ENCODE measurements at places on chromosomes 13 and 19. TPM values are rescaled to one million over a fixed set of nuclear protein-coding genes. Genes with fewer than 3 reads are reported as not detected.

DNA sequence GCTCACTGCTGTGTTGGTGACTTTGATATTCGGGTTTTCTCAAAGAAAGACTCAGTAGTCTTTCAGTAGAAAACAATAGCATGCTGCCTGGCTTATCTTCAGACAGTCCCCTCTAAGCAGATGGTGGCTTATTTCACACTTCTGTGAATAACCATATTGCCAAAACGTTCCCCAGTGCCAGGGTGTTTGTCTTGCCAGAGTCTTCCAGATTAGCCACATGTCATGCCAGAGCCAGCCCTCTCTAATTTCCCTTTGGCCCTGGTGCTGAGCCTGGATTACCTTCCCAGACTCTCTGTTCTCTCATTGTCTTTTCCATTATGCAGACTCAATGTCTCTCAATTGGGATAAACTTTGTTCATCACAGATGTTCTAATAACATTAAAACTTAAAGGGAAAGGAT is 488.0 kb upstream of the ATXN8OS start:
- no peaks in the 10 kb centered on the region for H3K27me3 ChIP-seq
- no peak overlapping the region for H3K4me3 ChIP-seq
- H3K4me1 ChIP-seq: no peaks in the 10 kb centered on the region
- no peak overlapping the region for H3K27ac ChIP-seq

DNA sequence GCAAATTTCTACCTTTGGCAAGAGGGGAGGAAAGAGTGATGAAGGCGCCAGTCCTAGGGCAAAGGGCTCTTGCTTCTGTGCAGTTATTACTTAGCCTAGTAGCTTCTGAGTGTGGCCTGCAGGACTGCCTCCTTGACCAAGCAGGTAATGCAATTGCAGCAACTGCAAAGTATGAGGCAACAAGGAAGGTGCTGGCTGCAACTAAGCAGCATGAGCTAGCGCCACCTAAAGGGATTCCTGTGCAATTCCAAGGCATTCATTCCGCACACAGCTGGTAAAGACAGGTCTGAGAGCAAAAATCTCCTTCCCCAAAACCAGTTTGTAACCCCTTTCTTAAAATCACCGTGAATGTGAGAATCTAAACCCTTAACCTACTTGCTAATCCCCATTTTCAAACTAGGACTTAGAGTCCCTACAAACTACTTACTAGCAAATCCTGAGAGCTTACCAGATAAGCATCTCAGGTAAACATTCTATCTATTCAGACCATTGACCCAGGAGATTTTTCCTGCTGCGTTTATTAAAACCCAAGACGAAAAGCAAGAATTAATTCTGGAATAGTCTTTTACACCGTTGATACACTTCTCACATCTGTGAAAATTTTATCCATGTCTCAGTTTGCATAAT is 62.9 kb downstream of the DCT start:
- no peaks in the 10 kb centered on the region for H3K36me3 ChIP-seq
- no peak overlapping the region for H3K4me3 ChIP-seq
- no peak overlapping the region for H3K27ac ChIP-seq
- H3K27me3 ChIP-seq: no peaks in the 10 kb centered on the region
- peaks cover 14% of the 10 kb centered on the region for H3K4me1 ChIP-seq
- peak; percentile 69 for DNase-seq

DNA sequence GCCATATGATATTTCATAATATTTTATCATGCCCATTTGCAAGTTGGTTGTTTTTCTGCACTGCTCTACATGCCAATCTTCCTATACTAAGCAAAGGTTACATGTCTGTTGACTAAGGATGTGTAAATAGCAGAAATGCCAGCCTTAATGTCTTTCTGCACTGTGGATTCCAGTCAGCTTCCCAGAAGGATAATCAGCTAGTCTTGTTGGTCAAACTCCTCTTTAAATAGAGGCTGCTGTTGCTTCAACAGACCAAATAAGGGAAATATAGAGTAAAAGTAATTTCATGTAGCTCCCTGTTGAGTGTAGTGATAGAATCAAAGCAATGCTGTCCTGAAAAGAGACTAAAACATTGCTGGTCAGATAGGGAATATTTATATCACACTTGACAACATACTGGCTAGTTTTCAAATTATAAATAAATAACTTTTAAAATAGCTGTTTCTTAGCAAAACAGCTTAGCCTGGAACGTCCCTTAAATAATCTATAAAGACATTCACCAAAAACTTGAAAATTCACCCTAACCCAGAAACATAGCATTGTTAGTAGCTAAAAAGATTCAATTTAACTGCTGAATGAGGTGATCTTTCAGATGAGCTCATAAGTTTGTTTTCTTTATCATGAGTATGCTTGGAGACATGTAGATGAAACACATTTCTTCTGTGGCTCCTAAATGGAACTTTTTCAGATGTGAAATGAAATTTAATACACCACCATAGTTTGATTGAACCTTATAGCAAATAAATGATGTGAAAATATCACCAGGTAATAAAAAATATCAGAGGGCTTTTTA is 56.6 kb downstream of the FRY start:
- no peaks in the 10 kb centered on the region for H3K27me3 ChIP-seq
- H3K36me3 ChIP-seq: no peaks in the 10 kb centered on the region
- H3K27ac ChIP-seq: no peak overlapping the region
- no peak overlapping the region for H3K4me3 ChIP-seq

Gene TMPRSS9
- polyA plus RNA-seq: 1.9 TPM

Gene RASGRP4
- 1.5 TPM for polyA plus RNA-seq

Gene CPB2
- 0.10 TPM for polyA plus RNA-seq

Gene SRRM5
- 1.5 TPM for polyA plus RNA-seq

All from large intestine (tissue), 12 donors.